Stimulated activated CD8-positive, alpha-beta memory T cell treated with anti-CD3 and anti-CD28 coated beads, Interleukin-15, amount 100 ng/mL, for 1 hour (primary cell): ENCODE measurements at places on chromosomes 2 and 18.

- no peak for DNase-seq
Observed at GRCh38 chr2:43444989-43445645, 150.7 kb downstream of the THADA start.

DNA sequence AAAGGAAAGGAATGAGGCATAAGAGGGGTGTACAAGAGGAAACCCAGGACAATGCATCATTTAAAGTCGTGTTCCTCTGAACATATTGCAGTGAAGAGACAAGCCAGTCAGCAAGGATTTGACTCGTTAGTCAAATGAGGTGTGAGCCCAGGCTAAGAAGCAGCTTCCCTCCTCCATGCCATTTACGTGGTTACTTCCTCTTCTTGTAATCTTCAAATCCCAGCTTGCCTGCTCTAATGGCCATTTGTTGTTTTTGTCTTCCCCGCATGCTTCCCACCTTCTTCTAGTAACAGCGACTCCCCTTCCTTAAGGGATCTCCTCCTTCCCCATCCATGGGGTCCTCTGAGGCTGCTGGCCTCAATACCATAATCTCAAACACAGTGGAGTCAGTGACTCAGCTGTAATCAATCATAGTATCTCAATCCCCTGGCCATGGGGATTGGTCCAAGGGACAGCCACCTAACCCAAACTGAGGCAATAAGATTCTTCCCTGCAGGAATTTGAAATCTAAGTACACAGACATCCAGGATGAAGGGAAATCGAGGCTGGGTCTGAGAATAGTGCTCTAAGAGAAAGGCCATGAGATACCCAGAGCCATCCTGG, 37.6 kb downstream of the SLC14A1 start:
- DNase-seq = no peak

DNA sequence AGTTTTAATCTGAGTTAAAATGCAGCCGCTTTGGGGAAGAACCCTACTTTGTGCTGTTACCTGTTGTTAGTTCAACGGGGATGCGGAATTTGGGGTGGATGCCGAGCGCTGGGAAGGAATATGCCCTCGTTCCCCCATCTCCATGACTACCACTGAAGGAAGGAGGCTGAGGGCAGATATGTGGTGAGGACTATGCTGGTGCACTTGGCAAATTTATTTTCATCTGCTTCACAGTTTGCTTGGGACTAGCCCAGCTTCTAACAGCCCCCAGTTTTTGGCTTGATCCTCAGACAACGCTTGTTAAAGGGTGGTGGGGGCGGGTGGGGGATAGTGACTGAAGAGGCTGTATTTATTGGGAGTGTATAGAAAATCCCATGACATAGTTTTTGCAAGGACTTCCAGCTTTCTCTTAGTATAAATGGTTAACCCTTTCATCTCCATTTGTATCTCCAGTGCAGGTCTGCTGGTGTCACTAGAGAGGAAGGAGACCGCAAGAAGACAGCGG, 100.8 kb downstream of the COLEC12 start:
- DNase-seq = no peak

GRCh38 chr2:232328516-232329460, 49.8 kb upstream of the ALPP start:
- DNase-seq = no peak

DNA sequence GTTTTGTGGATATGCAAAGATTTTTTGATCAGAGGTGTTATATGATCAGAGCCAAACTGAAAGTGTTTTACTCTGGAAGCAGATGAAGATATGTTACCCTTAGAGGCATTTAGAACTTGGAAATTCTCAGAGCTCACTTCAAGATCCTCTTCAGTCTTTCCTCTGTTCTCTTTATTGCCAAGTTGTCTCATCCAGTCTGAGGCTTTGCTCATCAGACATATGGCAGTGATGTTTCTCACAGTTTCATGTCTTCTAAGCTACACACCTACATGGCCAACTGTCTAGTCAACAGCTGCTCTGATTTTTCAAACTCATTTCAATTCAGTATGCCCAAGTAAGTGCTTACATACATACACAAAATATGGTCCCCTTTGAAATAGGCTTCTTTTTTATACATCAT, 1504.3 kb upstream of the PIK3C3 start:
- no peak for DNase-seq

DNA sequence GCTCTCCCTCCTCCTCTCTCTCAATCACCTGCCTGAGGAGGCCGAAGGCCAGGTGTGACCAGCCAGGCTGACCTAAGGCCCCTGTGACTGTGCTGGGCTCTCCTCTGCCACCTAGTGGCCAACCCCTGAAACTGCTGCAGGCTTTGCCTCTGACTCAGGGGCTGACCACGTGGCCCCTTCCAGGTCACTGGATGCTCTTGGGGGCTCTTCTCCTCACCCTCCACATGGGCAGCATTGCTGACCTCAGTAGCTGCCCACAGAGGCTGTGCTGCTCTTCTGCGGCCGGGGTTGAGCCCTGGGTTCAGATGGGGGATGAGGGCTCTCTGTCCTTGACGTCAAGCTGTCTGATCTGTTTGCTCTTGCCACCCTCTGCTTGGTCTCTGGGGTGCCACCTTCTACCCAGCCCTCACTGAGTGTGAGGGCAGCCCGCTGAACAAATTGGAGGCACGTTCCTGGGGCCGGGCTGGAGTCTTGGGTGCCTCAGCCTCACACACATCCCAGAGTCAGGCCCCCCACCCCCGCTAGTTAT, 122.7 kb downstream of the TWIST2 start:
- peak; percentile 12 for DNase-seq
